Fibroblast of the aortic adventitia (primary cell): ENCODE measurements at places on chromosomes 12 and 14. TPM values are rescaled to one million over a fixed set of nuclear protein-coding genes. Genes with fewer than 3 reads are reported as not detected.

DNA sequence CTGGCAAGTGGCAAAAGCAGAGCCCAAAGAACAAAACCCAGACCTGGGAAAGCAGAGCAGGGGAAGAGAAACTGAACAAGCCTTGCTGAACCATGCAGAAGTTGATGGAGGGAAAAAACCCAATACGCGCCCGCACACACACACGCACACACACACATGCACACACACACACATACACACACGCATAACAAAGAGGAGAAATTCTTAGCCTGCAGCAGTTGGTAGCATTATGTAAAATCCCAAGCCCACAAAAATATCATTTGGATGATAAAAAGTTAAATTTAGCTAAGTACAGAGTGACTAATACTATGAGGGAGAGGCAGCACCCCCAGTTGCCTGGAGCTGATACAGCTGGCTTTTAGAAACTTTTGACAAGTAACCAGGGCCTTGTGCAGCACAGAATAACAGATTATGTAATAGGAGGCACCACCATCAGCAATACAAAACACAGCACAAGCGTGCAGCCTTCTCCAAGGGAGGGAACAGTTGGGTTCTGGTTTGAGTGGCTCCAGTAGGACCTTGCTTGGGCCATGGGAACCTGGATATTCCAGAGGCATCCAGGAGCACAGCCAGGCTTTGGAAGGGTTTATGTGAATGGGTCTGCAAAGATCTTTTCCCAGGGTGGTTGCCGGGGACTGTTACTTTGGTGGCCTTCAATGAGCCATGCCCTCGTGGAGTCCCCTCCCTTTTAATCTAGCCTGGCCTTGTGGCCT, 35.3 kb downstream of the PITPNM2 start:
- peak; percentile 98 for DNase-seq

DNA sequence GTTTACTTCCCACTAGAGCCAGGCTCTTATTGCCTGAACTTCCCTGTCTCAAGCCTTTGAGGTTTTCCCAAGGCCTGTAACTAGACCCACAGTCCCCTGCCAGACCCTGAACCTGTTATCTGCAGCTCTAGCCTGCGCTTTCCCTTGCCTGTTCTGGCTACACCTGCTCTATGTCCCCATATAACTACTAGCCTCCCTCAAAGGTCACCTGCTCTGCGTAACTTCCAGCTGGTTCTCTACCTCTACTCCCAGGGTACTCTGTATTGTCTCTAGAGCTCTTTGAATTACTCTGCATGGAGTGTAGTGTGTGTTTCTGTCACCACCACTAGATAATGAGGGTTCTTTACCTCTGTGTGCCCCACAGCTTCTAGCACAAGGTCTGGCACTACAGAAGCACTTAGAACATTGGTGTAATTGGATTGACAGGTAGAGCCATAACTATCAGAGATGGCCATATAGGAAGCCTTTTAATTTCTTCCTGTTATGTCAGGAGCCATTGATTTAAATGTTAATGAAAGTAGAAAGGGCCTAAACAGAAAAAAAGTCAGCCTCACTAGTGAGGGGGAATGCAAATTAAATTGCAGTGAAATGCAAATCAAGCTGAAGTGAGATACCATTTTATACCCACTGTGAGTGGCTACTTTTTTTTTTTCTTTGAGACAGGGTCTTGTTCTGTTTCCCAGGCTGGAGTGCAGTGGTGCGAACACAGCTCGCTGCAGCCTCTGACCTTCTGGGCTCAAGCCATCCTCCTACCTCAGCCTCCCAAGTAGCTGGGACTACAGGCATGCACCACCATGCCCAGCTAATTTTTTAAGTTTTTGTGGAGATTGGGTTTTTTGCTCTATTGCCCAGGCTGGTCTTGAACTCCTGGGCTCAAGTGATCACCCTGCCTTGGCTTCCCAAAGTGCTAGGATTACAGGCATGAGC, 47.8 kb downstream of the EID3 start:
- no peak for DNase-seq

PRORP gene
- 8.9 and 36.2 TPM in 2 replicates for total RNA-seq

INHBC gene
- total RNA-seq, result not detected in 2 replicates

KRR1 gene
- 27.0 and 71.4 TPM in 2 replicates for total RNA-seq
